AG04450 (cell line): ENCODE measurements at places on chromosomes 11 and 22.

GRCh38 chr22:36787204-36787988 is 11.5 kb upstream of the IFT27 start:
- DNase-seq: no peak

- no peak for DNase-seq
Measured at GRCh38 chr22:21688706-21689381, 23.0 kb downstream of the PPIL2 start.

DNA sequence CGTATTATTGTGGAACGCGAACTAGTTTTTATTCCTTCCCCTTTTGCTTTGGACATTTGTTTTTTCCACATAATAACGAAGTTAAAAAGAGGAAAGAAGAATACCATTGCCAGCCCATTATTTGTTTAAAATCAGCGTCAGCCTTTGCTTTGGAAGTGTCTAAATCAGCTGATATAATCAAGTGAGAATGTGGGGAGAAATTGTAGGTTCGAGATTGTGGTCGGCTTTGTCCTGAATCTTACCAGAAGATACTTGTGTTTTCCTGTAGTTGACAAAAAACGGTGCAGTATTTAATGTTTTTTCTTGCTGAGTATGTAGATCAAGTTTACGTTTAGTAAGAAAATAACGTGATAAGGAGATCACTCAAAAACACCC is 935 bp downstream of the ZNF143 start:
- no peak for DNase-seq

GRCh38 chr22:32971276-32971675 is 86.9 kb downstream of the SYN3 start:
- DNase-seq: no peak

DNA sequence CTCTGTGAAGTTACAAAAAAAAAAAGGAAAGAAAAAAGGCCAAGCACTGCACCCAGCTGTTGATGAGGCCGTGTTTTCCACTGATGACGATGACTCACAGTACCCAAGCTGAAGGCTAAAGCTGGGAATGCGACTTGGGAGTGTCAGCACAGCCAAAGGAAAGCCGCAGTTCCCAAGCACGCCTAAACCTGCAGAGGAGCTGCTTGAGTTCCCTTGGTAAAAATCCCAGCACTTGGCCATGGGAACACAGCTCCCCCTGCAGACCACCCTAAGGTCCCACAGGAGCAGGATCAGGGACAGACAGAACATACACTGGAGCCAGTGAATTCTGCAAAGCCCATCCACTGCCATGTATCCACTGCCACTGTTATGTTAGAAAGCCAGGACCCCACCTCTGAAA is 39.9 kb downstream of the SERGEF start:
- DNase-seq: peak; percentile 83

DNA sequence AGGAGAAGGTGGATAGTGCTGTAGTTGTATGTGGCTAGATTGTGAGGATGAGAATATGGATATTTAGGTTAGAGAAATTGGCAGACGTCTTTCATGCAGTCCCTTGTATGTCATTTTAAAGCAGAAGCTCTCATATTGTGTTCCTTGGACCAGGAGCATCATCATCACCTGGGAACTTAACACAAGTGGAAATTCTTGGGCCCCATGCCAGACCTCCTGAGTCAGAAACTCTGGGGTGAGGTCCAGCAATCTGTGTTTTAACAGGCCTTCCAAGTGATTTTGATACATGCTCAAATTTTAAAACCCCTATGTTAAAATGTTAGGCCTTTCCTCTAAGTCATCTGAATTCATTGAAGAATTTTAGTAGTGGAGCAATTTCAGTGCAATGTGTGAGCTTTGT is 34.8 kb downstream of the JHY start:
- DNase-seq: no peak

DNA sequence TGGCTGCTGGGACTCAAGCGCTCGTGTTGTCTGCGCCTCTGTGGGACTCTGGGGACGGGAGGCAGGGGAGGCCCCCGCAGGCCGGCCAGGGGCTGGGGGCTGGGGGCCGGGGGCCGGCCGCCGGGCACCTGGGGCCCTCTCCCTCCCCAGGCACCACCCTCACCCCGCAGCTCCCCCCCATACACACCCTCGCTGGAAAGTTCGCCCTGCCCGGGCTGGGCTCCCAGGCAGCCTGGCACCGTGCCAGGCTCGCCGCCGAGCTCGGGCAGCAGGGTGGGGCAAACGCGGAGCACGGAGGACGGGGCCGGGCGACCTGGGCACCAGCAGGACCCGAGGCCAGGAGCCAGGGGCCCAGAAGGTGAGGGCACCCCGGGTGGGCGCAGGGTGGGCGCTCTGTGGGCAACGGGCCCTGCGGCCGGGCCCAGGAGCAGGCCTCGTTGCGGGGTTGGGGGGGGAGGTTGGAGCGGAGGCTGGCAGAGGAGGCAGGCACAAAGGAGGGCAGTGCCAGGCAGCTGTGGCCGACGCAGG is 76.7 kb upstream of the WNT7B start:
- DNase-seq: no peak

DNA sequence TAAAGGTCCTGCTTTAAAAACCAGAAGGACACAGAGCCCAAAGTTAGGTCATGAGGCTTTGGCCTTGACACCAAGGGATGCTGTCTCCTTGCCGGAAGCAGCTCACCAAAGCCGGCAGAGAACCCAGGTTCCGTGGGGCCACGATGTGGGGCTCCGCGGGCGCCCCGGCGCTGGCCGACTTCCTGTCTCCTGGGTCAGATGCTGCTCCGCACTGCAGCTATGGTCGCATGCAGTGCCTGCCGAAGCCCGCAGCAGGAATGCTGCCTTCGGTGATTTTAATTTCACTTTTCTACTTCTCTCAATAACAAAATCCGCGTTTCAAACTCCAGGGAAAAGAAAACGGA is 454 bp upstream of the OTUB1 start:
- no peak for DNase-seq

DNA sequence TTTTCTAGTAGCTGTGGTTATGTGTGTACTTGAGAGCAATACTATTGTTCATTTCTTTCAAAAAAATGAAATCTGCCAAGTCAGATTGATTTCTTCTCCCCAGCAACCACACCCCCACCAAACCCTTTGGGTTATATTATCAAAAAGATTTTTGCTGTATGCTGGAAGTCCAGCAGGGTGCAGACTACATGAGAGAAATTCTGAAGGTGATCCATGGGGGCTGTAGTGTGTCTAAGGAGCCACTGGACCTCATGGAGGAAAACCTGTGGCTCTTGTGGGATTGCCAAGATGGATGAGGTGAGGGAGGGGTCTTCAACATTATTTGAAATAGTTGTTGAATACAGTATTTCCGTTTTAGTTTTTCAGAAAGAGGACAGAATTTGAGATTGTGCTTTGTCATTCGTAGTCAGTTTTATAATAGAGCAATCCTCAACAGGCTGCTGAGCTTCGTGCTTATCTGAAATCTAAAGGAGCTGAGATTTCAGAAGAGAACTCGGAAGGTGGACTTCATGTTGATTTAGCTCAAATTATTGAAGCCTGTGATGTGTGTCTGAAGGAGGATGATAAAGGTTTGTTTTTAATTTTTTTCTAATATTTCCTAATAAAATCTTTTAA is 3.1 kb downstream of the EIF3M start:
- no peak for DNase-seq

GRCh38 chr11:43736502-43737200 is 56.1 kb downstream of the HSD17B12 start:
- DNase-seq: peak; percentile 39

- peak; percentile 10 for DNase-seq
Measured at GRCh38 chr22:25235547-25236290, 16.3 kb downstream of the CRYBB2 start.

DNA sequence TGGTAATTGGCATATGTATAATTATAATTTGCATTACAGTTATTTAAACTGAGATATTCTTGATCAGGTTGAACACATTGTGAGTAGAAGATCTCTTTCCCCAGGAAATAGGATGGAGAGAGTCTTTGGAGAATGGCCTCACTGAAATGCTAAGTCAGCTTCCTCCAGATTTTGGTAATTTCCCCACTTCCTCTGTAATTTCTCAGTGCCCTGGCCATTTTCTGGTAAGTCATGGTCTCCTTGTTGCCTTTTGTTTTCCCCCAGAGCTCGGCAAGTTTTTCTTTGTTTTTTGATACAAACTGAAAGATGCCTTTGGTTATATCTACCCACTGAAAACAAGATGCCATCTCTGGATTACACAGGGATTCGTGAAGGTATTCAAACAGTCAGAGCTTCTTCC is 12.8 kb upstream of the FBXO3 start:
- no peak for DNase-seq

- no peak for DNase-seq
Measured at GRCh38 chr11:74685905-74686304, 45.3 kb downstream of the CHRDL2 start.

GRCh38 chr11:69580529-69580928 is 60.4 kb upstream of the CCND1 start:
- DNase-seq: no peak

DNA sequence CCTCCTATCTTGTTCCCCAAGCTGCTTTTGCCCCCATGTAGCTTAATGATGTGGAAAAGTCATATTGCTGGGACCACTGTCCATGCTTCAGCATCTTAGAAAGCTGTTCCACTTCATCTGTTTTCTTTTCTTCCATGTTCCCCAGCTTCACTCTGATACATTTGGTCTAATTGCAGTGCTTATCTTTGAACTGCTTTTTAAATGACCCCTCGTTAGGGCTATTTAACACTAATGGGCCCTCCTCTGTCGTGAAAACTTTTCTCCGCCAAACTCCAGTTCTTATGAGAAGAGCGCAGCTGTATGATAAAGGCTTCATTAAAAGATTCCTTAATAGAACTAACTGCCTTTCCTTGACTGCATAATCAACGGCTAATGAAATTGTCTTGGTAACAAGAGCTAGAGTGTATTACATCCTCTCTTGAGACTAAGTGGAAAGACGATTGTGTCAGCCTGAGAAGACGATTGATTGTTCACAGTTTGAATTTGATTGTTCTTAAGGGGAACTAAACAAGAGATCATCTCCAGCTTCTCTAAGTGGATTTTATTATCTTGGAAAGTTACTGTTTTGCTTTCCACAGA is 165.0 kb upstream of the MTNR1B start:
- DNase-seq: no peak

- no peak for DNase-seq
Measured at GRCh38 chr11:2102883-2103213, 36.3 kb downstream of the IGF2 start.

DNA sequence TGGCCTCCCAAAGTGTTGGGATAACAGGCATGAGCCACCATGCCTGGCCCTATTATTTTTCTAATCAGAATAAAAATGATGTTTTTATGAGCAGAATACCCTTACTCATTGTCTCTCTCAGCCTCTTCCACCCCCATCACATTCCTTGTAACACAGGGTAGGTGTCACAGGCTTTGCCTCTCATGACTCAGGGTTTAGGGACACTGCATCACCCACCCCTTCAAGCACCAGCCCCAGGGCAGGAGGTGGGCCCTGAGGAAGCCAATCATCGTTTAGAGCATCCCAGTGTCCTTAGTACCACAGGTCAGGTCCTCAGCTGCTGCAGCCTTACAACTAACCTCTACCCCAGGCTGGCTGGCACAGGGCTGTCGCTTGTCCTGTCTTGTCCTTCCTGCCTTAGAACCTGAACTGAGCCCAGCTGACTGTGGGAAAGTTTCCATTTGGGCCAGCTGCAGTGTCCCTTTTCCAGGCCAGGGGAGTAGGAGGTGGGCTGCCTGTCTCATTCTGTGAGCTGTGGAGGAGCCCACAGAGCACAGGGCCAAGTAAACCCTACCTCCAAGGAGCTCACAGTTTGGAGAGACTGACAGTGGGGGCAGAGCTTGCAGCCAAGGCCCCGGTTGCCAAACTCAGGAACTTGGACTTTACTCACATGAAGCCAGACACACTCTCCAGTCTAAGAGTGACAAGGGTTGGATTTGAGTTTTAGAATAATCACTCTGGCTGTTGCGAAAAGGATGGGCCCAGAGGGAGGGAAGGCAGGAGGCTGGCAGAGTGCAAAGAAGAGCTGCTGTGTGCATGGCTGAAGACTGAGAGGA is 19.5 kb upstream of the UVRAG start:
- DNase-seq: no peak

DNA sequence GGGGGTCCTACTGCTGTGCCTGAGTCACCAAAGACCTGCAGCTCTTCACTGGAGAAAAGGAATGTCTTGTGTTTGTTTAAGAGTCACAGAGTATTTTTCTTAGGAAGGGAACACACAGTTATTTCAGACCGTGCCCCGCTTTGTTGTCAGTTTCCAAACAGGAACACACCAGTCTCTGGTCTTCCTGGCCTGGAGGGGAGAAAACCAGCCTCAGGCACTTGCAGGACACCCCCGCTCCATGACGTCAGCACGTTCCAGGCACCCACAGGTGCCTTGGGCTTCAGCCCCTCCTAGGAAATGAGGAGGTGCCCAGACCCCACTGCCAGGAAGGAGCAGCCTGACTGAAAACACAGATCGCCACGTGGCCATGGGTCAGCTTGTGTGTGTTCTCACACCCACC is 5.4 kb downstream of the DEAF1 start:
- no peak for DNase-seq

DNA sequence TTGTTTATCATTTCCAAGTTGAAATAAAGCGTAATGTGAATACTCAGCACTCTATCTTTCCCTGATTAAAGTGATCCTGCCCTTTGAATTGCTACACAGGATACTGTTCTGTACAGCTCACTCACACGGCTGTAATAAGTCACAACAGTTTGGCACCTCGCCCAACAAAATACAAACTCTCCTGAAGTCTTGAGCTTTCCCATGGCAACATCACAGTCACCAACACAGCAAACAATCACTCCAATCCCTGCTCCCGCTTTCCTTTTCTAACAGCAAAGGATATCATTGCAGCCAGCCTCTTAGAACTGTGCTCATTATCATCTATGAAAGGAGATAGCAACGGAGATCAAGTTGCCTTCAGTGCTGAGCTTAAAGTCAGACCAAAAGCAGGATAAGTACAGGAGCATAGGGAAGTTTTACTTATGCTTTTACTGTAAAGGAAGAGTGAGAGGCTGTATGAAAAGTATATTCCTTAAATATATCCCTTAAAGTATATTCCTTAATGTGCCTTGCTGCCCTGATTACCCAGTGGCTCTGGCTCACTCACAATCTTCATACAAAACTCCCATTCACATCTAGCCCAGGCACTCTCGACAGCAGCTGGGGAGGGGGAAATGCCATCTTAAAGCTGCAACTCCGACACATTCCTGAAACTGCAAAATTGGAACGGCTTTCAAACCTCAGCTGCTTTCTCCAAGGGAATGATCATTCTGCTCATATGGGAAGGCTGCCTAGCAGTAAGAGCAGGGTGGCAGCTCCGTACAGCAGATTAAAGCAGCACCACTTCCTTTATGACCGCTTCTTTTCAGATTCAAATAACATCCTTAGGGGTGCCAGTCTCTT is 35.8 kb downstream of the MAML2 start:
- peak; percentile 93 for DNase-seq

- no peak for DNase-seq
Measured at GRCh38 chr11:106021181-106021966, 666 bp downstream of the MSANTD4 start.
